Epithelial cell of proximal tubule (primary cell): ENCODE measurements at places on chromosomes 1 and 21. TPM values are rescaled to one million over a fixed set of nuclear protein-coding genes. Genes with fewer than 3 reads are reported as not detected.

The MKNK1 gene
- total RNA-seq, result 19.2 and 19.4 TPM in 2 replicates

The GRIK3 gene
- not detected in 2 replicates for total RNA-seq

The CD1E gene
- not detected in 2 replicates for total RNA-seq

The SCAF4 gene
- total RNA-seq, result 6.5 and 7.6 TPM in 2 replicates

DNA sequence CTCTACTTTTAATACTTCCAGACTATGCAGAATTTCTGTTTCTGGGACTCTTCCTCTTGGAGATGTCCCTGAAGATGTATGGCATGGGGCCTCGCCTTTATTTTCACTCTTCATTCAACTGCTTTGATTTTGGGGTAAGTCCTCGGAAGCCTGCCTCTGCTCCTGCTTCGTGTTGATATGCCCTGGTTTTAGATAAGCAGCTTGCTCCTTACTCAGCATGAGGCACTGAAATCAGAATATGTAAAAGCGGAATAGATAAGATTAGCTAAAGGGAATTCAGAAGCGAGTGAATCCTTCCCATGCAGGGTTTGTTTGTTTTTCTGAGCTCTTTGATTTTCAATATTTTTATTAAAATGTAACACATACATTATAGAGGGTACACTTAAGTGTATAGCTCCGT is 234.7 kb downstream of the CACNA1E start:
- no peak for DNase-seq

DNA sequence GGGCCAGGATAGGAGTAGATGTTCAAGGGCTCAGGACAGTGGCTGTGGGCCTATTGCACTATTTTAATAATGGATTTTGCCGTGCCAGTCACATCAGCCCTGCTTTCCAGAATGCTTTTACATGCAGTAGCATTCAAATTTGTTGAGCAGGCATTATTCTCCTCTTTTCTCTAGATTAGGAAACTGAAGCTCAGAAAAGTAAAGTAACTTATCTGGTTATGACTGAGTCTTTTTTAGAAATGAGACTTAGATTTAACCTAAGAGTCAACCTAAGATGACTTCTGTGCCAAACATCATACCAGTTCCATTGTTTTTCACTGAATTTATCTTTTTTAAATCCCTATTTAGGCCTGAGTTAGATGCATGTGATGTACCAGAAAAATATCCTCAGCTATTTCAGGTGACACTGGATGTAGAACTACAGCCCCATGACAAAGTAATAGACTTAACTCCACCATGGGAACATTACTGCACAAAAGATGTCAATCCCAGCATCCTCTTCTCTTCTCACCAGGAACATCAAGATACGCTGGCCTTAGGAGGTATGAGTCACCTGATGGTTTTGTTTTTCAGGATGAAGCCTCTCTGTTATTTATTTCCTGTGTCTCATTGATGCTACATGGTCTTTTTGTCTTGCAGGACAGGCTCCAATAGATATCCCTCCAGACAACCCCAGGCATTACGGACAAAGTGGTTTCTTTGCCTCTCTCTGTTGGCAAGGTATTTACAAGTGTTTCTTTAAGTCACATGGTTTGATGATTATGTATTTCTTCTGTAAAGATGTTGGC is 31.4 kb upstream of the LEPR start:
- no peak for DNase-seq
